Ovary (tissue), 10 donors: ENCODE measurements at places on chromosomes 1 and 21.

DNA sequence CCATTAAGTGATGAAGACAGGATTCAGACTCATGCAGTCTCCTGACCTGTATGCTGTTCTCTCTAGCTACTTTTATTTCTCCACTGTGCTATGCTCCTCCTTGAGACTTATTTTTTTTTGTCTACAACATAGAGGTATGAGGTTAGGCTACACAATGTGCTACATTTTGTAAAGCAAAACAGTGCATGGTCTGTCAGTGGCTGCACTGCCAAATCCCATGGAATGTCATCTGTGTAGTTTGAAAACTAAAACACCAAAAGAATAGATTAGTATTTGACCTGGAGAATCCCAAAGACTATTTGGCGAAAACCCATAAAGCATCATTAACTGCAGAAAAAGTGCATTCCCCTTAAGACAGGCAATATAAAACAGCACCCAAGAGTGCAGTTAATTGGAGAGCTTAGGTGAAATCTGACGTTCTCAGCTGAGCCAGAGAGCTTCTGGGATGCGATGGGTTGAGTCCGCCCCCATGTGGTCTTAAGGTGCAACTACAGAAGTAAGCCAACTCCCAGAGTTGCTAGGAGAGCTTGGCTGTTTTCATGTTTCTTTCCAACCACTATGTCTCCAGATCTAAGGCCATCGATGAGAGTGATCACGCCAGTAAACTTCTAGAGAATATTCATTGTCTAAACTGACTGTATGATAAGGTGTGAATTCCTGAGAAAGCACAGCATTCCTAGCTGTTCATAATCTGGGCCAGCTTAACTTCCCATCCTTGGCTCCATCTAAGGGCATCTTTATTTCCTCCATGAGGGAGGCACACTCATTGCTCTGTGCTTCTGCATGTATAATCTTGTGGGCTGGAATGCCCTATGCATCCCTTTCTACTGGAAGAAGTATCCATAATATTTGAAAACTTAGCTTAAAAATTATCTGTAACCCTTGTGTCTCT is 20.7 kb upstream of the CYP2J2 start:
- no peaks in the 10 kb centered on the region for H3K4me1 ChIP-seq
- no peaks in the 10 kb centered on the region for H3K27me3 ChIP-seq
- no peaks in the 10 kb centered on the region for H3K36me3 ChIP-seq
- no peak overlapping the region for H3K27ac ChIP-seq

DNA sequence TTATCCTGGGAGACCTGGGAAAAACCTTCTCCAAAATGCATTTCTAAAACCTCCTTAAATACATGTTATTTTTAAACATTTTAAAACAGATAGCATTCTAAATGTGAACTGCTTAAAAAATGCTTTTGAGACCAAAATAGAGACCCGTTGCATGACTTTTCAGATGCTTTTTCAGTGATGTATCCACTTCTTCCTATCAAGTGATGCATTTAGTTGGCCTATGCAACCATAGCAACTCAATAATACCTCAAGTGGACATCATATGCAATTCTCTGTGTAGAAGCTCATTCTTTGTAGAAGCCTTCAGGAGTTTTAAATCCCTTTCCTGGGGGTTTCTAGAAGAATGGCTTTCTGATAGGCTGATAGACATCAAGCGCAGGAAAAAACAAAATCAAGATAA is 94.5 kb upstream of the RAVER2 start:
- H3K27me3 ChIP-seq = no peaks in the 10 kb centered on the region
- H3K27ac ChIP-seq = no peak overlapping the region
- no peak for DNase-seq
- no peak overlapping the region for H3K4me3 ChIP-seq
- no peaks in the 10 kb centered on the region for H3K4me1 ChIP-seq

DNA sequence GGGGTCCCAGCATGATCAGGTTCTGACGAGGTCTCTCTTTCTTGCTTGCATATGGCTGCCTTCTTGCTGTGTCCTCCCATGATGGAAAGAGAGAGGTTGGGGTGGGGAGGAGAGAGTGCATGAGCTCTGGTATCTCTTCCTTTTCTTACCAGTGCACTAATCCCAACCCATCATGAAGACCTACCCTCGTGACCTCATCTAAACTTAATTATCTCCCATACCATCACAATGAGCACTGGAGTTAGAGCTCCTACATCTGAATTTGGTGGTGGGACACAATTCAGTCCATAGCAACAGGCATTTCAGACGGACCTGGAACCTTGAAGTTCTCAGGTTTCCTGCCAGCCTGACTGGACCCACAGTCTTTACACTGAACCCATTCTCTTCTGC is 125.2 kb upstream of the ZNF648 start:
- no peaks in the 10 kb centered on the region for H3K36me3 ChIP-seq
- no peak for DNase-seq
- no peaks in the 10 kb centered on the region for H3K27me3 ChIP-seq
- H3K4me3 ChIP-seq = no peak overlapping the region

- H3K4me3 ChIP-seq = no peak overlapping the region
- H3K27ac ChIP-seq = no peak overlapping the region
- peaks cover 11% of the 10 kb centered on the region for H3K4me1 ChIP-seq
- no peaks in the 10 kb centered on the region for H3K36me3 ChIP-seq
Measured at GRCh38 chr1:61247881-61248752, 165.8 kb downstream of the NFIA start.

- H3K36me3 ChIP-seq = no peaks in the 10 kb centered on the region
- H3K4me3 ChIP-seq = no peak overlapping the region
- H3K27ac ChIP-seq = no peak overlapping the region
- no peaks in the 10 kb centered on the region for H3K27me3 ChIP-seq
- DNase-seq = no peak
Measured at GRCh38 chr1:100628631-100629081, 90.7 kb downstream of the GPR88 start.

DNA sequence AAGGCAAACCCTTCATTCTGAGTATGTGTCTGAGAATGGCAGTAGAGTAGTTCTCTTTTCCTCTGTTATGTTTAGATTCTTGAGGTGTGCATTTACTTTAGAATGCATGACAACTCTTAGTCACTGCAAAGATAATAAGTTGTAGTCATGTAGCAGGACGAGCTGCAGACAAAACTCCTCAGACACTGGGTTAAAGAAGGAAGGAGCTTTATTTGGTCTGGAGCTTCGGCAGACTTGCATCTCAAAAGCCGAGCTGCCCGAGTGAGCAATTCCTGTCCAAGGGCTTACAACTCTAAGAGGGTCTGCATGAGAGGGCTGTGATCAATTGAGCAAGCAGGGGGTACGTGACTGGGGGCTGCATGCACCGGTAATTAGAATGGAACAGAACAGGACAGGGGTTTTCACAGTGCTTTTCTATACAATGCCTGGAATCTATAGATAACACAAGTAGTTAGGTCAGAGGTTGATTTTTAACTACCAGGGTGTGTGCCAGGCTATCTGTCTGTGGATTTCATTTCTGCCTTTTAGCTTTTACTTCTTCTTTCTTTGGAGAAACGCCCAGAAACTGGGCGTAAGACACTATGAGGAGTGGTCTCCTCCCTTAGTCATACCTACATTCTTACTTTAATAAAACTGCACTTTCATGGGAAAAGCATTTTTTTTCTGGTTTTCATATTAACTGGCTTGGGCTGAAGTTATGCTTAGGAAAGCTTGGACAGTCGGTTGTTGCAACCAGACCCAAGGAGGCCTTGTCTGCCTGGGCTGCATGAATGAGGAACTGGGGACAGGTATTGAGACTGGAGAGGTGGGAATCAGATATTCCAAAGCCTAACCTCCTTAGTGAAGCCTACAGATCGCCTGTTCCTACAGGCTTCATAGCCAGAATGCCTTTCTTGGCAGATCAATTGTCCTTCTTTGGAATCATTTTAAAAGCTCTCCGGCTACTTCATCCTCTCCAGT is 115.1 kb downstream of the RHOU start:
- no peaks in the 10 kb centered on the region for H3K36me3 ChIP-seq
- no peak overlapping the region for H3K4me3 ChIP-seq
- H3K27ac ChIP-seq = no peak overlapping the region
- no peaks in the 10 kb centered on the region for H3K4me1 ChIP-seq
- no peaks in the 10 kb centered on the region for H3K27me3 ChIP-seq

DNA sequence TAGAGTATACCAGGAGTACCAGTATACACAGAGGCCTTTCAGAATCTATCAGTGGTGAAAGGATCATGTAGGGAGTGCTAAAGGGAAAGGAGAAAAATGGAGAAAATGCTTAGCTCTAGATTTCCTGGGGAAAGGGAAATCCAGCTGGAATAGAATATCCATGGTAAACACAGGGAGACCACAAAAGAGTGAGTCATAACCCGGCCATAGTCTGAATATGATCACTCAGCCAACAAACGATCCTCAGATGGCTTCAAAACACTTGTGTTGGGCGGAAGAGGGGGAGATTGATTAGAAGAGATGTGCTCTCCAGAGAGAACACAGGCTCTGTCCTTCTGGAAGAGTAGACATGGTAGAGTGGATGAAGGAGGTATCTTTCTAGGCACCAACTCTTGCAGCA is 180.6 kb downstream of the PAPPA2 start:
- H3K27me3 ChIP-seq = no peaks in the 10 kb centered on the region
- no peaks in the 10 kb centered on the region for H3K36me3 ChIP-seq
- no peak for DNase-seq
- H3K4me1 ChIP-seq = no peaks in the 10 kb centered on the region
- H3K4me3 ChIP-seq = no peak overlapping the region

DNA sequence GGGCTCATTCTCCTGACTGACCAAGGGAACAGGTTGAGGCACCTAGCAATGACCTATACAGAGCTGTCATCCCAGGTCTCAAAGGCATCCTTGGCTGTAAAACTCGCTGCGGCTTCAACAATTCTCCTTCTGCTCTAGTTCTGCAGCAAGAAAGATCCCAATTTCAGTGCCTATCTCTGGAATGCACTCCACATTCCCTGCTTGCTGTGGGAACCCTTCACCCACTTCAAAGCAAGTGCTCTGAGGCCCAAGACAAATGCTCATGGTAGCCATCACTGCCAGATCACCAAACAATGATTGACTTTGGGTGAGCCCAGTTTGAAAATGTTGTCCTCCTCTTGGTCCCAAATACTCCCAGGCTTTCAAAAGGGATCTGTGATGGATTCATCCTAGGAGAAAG is 37.7 kb upstream of the FMO3 start:
- no peak for DNase-seq
- H3K4me1 ChIP-seq = no peaks in the 10 kb centered on the region
- no peaks in the 10 kb centered on the region for H3K36me3 ChIP-seq
- no peaks in the 10 kb centered on the region for H3K27me3 ChIP-seq
- H3K27ac ChIP-seq = no peak overlapping the region
- H3K4me3 ChIP-seq = no peak overlapping the region

- H3K4me3 ChIP-seq = peak overlapping the region; percentile 72
- no peak for DNase-seq
- H3K4me1 ChIP-seq = peaks cover 9% of the 10 kb centered on the region
- no peaks in the 10 kb centered on the region for H3K27me3 ChIP-seq
Measured at GRCh38 chr1:44212355-44213221, 683 bp upstream of the DMAP1 start.

- DNase-seq = no peak
- peaks cover 2% of the 10 kb centered on the region for H3K4me1 ChIP-seq
- no peak overlapping the region for H3K4me3 ChIP-seq
- H3K27ac ChIP-seq = no peak overlapping the region
Measured at GRCh38 chr1:70360321-70360720, 5.8 kb upstream of the ANKRD13C start.

GRCh38 chr1:99737016-99737415 is 29.4 kb downstream of the FRRS1 start:
- H3K27ac ChIP-seq = no peak overlapping the region
- H3K27me3 ChIP-seq = no peaks in the 10 kb centered on the region
- H3K4me3 ChIP-seq = no peak overlapping the region
- no peaks in the 10 kb centered on the region for H3K36me3 ChIP-seq

- no peak overlapping the region for H3K4me3 ChIP-seq
- H3K4me1 ChIP-seq = no peaks in the 10 kb centered on the region
- DNase-seq = no peak
- H3K27me3 ChIP-seq = no peaks in the 10 kb centered on the region
- H3K36me3 ChIP-seq = no peaks in the 10 kb centered on the region
- H3K27ac ChIP-seq = no peak overlapping the region
Measured at GRCh38 chr1:101137144-101138126, 99.4 kb upstream of the S1PR1 start.

DNA sequence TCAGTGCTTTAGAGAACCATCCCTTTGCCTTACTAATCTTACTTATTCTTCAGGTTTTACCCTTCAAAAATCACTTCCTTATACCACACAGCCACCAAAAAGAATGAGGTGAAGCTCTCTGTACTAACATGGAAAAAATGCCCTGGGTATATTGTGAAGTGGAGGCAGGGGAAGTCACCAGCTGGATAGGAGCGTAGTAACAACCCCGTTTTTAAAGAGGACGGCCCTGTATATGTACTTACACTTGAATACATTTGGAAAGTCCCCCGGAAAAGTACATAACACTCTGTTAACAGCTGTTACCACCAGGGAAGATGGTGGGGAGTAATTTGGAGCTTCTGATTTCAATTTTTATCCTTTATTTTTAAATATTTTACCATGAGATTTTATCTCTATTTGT is 28.2 kb upstream of the KHDRBS1 start:
- no peak overlapping the region for H3K4me3 ChIP-seq
- no peaks in the 10 kb centered on the region for H3K36me3 ChIP-seq
- H3K4me1 ChIP-seq = peaks cover 3% of the 10 kb centered on the region
- H3K27ac ChIP-seq = peak overlapping the region; percentile 2

GRCh38 chr1:200211157-200211556 is 183.6 kb downstream of the NR5A2 start:
- DNase-seq = no peak
- H3K27ac ChIP-seq = no peak overlapping the region
- H3K4me1 ChIP-seq = no peaks in the 10 kb centered on the region
- H3K36me3 ChIP-seq = no peaks in the 10 kb centered on the region
- H3K27me3 ChIP-seq = no peaks in the 10 kb centered on the region

DNA sequence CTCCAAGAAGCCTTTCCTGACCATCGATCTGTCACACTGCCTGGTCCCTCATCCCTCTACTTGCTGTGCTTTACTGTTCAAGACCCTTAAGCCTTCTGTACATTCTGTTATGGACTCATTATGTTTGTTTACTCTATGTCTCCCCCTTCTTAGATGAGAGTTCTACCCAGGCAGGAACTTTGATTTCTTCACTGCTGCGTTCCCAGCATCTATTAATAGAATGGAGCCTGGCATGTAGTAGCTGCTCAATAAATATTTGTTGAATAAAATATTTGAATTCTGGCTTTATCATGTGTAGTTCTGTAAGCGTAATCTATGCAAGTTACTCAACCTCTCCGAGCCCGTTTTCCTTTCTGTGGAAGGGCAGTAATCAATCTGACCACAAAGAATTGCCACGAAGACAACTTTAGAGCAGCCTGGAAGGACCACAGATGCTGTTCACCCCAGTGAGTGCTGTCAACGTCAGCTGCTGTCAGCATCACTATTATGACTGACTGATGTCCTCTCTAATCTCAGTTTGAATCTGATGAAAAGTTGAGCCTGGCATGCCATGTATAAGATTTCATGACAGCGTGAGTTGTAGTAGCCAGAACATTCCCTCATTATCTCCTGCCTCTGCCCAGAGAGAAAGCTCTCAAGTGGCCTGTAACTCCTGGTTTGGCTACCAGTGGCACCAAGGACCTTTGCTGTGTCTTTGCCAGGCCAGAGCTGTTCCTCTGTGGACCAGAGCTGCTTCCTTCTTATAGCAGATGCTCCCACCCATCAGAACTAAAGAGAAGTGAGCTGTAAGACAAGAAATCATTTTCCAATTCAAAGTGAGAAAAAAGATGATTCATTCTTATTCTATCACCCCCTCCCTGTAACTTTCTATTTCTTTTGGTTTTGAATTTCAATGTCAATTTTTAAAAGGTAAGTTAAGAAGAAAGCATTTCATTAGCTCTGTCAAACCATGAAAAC is 94.5 kb downstream of the PRDM2 start:
- no peaks in the 10 kb centered on the region for H3K36me3 ChIP-seq
- no peak for DNase-seq
- no peaks in the 10 kb centered on the region for H3K4me1 ChIP-seq
- no peaks in the 10 kb centered on the region for H3K27me3 ChIP-seq
